ENCODE measurements at places on chromosomes 1 and 21. TPM values are rescaled to one million over a fixed set of nuclear protein-coding genes. Genes with fewer than 3 reads are reported as not detected.
A peak's percentile ranks its signal among the peaks of the same experiment; 100 is the strongest.

OR10Z1 gene
- not detected for total RNA-seq

GRCh38 chr1:109712321-109712864 lies 342 bp downstream of the GSTM5 start:
- DNase-seq = no peak

DNA sequence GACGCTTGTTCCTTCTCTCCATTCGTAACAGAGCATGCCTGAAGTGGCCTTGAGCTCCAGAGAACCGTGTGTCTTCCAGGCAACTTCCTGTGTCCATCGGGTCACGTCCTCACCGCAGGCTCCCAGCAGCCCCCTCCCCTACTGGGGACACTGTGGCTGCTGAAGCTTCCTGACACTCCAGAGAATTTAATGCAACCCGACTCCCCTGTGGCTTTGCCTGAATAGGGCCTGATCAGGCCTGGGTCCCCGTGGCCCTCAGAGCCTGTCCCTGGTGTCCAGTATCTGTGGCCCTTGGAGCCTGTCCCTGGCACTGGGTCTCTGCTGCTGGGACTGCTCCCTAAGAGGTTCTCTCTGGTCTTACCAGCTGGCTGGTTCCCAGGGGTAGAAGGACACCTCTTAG lies 219.7 kb upstream of the VAMP3 start:
- no peak for DNase-seq

GRCh38 chr21:37566790-37567615 lies 200.4 kb downstream of the DYRK1A start:
- DNase-seq = no peak

DNA sequence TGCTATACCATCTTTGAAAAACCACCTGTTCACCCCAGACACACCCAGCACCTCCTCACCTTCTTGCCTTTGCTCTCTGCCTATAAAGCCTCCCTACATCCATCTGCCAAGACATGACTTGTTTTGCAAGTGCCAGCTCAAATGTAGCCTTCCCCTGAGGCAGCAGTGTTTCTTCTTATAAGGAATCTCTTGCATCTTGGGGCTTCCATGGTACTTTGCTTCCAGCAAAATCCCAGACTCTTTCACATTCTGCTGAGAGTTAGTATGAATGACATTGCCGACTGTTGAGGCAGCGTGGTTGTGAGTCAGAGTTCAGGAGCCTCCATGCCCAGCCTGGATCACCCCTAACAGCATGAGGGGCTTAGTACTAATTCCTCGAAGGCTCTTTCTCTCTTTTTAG lies 217.4 kb upstream of the RUNX1 start:
- no peak for DNase-seq

- DNase-seq = no peak
Measured at GRCh38 chr1:119027759-119028158, 39.6 kb upstream of the TBX15 start.

CFHR2 gene
- not detected for total RNA-seq

GRCh38 chr1:118084400-118084799 lies 100.6 kb downstream of the SPAG17 start:
- DNase-seq = no peak

SLC9C2 gene
- total RNA-seq = not detected

DNA sequence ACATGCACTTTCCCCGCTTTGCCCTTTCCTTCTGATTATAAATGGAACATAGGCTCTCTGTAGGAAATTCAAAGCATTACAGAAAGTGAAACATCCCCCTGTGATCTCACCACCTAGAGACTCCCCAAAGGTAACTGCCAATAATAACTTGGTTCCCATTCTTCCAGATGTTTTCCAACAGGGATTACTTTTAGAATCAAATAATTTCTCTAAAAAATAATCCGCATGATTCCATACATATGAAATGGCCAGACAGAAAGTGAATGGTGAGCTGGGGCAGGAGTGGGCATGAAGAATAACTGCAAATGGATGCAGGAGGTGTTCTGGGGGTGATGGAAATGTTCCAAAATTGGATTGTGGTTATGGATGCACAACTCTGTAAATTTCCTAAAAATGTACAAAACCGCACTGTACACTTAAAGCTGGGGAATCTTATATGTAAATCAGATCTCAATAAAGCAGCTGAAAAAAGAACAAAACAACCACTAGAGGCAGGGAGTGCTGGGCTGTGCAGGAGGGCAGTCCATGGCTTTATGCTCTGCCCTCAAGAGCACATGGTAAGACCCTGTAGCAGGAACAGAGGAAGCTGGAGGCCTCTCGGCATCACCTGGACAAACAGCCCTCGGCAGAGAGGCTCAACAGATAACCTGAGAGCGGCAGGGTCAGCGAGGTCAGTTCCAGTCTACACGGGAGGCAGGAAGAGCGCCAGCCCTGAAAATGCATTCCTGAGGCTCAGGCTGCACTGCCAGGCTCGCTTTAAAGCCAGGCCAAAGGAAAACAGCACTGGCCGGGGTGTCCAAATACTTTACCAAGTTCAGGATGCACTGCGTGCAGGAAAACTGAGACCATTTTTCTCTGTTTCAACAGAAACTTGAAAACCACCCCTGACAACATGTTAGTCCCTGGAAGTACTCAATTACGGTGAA lies 39.7 kb downstream of the CAPZB start:
- DNase-seq = peak; percentile 87

PDPN gene
- total RNA-seq = not detected

DNA sequence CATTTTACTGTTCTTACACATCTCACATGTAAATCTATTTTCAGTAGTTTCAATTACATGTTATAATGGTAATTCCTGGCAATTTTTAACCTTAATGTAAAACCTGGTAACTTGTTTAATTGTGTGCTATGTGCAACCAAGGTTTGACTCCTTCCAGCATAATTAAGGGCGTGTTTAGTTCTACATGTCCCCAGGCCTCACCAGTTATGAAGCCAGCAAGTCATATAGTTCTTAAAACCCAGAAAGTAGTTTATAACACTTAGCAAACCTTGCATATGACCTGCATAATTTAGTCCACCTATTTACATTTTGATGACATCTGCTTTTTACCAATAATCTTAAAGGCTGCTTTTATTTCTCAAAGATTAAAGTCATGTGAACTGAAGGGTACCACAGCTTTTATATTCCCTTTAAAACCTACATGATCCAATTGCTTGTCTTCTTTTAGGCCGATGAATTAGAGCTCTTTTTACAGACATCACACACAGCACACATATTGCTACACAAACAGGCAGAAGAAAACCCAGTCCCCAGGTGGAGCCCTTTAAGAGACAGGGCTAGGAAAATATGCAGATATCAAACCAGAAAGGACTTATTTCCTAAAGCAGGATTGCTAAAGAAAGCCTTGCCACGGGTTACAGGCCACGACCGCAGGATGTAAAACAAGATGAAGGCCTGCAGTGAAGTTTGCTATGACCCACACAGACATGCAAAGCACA lies 23.2 kb upstream of the SYCP1 start:
- DNase-seq = no peak

DNA sequence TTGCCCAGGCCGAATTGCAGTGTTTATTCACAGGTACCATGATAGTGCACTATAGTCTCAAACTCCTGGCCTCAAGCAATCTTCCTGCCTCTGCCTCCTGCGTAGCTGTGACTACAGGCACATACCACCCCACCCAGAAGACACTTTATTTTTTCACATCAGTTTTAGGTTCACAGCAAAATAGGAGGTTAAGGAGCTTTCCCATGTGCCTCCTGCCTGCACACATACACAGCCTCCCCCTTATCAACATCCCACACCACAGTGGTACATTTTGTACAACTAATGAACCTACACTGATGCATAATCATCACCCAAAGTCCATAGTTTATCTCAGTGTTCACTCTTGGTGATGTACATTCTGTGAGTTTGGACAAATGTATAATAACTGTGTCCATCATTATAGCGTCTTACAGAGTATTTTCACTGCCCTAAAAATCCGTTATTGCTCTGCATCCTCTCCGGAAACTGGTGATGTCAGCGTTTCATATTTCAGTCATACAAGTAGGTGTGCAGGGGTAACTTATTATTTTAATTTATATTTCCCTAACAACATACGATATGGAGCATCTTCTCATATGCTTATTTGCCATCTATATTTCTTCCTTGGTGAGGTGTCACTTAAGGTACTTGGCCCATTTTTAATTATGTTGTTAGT lies 23.2 kb downstream of the OR13G1 start:
- no peak for DNase-seq

DNA sequence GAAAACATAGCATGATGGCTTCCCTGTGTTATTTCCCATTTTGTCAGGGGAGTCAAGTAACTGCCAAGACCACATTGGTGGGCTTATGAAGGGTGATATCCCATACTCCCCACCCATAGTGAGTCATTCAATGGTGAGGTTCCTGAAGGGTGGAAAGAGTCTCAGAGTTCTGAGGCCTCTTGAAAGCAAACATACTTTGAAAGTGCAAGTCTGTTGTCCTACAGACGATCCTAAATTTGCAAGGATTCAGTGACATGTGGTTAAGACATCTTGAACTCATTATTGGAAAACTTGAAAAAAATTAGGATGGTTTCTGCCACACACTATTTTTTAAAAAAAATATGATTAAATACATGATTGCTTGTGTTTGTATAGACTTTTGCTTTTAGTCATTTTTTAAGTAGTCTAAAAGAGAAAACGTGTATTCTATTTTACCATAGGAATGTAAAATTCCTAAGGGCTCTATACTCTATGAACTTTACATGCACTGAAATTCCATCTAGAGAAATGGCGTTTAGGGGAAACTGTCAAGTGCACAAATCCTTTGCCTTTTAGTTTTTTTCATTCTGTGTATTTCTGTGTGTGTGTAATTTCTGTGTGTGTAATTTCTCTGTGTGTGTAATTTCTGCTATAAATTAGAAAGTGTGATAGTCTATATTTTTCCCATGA lies 225.5 kb upstream of the ADAMTS5 start:
- DNase-seq = no peak

- no peak for DNase-seq
Measured at GRCh38 chr1:165954940-165955339, 127.5 kb downstream of the UCK2 start.

- DNase-seq = no peak
Measured at GRCh38 chr1:207911856-207912760, 1.2 kb upstream of the CD34 start.

DNA sequence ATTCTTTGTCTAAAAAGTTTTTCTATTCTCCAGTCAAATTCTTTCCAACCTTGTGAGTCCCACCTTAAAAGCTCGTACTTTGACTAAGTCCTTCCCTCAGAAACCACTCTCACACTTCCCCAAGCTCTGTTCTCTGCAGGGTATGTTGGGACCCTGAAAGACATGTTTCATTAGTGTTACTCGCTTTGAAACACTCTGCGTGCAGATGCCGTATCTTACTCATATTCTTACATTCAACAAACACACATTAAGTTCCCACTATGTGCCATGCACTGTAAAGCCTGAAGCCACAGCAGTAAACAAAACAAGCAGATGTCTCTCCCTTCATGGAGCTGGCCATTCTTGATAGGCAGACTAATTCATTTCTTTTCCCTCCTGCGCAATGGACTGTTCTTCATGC lies 229.7 kb downstream of the RERE start:
- no peak for DNase-seq

- DNase-seq = no peak
Measured at GRCh38 chr1:185348985-185349384, 31.9 kb upstream of the IVNS1ABP start.

- no peak for DNase-seq
Measured at GRCh38 chr1:155166471-155167165, 6.5 kb downstream of the KRTCAP2 start.

KRTAP10-11 gene
- not detected for total RNA-seq

Measured in Caco-2 (cell line).